ENCODE measurements at places on chromosomes 2 and 18. TPM values are rescaled to one million over a fixed set of nuclear protein-coding genes. Genes with fewer than 3 reads are reported as not detected.

DNA sequence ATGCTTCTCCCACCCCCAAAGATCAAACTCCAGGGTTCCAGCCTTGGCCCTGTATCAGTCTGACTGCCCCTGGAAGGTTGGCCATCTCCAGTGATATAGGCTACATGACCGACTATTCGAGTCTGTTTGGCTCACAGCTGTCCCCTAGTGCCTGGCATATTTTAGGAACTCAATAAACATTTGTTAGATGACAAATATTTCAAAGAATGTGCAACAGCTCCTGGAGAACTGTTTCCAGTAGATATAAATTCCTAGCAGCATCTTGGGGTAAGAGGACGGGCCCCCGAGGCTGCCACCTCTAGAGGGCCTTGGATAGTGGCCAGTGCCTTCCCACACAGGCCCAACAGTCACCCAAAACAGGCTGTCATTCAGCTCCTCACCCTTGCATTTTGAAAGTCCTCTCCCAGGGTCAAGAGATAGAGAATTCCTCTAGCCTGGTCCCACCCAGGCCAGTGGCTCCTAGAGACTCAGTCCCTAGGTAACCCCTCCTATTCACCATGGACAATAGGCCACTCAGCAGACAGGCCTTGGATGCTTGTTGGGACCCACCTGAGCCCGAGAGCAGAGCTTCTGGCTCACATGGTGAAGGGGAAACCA lies 45.1 kb upstream of the ATP6V1B1 start:
- no peak for DNase-seq

DNA sequence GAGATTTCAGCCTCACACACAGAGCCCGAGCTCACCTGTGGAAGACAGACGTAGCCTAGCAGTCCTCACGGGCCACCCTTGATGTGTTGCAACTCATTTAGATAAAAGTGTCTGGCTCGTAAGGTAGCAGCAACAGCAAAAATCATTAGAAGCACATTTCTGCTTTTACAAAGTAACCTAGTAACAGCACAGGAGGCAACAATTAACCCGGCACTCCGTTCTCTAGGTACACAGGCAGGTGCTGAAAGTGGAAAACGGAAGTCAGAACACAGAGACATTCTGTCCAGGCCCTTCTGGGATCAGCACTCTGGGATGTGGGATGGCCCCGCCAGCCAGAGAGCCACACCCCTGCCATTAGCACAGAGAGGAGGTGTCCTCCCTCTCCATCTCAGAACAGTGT lies 99.3 kb downstream of the KLHL29 start:
- DNase-seq: no peak

GRCh38 chr2:133166031-133166430 lies 402.2 kb downstream of the NCKAP5 start:
- DNase-seq: no peak

The PLGLB1 gene
- 0.26 TPM for total RNA-seq

The SLC16A14 gene
- 2.4 TPM for total RNA-seq

The TPGS2 gene
- total RNA-seq: 77.1 TPM

The TCF23 gene
- total RNA-seq: under 0.01 TPM

DNA sequence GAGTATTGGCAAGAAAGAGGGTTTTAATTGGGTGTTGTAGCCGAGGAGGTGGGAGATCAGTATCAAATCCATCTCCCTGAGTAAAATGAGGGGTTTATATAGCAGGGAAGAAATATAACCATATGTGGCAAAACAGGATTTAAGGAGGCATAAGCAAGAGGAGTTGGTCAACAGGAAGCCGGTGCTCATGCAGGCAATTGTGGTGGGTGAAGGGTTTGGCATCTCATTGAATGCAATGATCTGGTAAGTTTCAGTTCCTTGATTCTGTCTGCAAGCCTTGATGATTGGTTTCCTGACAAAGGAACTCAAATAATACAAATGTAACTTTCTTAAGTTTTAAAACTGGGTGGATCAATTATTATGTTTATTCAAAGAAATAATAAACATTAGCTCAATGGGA lies 564.4 kb upstream of the LINC00305 start:
- DNase-seq: no peak

The C2orf42 gene
- 14.5 TPM for total RNA-seq

The FABP1 gene
- total RNA-seq: not detected

DNA sequence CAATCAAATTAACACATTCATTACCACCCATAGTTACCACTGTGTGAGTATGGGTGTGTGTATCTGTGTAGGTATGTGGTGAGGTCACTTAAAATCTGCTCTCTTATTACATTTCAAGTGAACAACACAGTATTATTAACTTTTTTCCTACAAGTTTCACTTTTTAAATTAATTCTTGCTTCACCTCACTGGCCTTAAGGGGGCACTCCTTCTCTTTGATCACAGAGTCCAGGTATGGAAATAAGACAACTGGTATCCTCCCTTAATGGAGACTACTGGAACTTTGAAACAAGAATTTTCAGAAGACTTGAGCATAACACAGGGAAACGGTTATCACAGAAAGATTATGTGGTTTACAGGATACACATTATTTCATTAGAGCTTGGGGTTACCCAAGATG lies 255.8 kb downstream of the ASXL3 start:
- no peak for DNase-seq

The HOXD9 gene
- total RNA-seq: not detected

The TLK1 gene
- 11.8 TPM for total RNA-seq

DNA sequence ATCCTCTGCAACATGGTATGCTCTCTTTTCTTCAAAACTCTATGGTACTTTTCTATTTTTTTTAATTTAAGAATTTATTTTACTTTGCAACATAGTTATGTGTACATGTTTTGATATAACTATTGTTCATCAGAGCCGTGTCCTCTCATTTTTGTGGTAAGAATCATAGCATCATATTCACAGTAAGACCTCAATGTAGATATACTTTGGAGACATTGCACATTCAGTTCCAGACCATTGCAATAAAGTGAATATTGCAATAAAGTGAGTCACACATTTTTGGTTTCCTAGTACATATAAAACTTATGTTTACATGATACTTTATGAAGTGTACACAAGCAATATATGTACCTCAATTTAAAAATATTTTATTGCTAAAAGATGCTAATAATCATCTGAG lies 22.7 kb upstream of the LINC00305 start:
- DNase-seq: no peak

DNA sequence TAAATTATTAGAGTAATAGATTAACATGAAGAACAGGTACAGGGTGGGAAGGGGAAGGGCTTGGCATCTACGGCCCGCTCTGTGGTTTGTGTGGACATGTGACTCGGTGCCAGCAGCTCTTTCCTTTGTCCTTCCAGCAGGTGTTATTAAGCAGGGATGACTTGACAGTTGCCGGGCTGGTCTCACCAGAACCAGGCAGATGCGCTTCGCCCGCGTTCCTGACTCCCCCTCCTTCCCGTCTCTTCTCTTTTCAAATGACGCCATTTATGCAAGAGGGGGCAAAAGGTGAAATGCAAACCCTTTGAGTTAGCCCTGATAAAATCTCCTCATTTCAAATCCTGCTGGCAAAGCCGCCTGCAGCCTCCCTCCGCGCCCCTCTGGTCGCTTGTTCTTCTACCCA lies 38.9 kb upstream of the MGAT4A start:
- no peak for DNase-seq

DNA sequence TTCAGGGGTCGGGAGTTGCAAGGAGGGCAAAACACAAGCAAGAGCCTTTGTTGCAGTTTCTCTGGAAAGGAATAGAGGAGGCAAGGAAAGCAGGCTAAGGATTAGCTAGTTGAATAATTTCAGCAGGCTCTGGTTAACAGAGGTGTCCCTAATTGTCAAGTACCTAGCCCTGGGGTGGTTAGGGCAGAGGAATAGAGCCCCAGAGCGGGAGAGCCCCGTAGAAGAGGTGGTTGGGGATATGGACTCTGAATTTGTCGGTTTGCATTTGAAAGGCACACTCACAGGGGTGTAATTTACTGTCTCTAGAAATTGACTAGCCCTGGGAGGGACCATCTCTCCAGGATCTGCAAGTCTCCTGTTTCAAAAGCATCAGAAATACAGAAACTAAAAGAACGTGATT lies 1030.2 kb downstream of the TMEM182 start:
- no peak for DNase-seq

DNA sequence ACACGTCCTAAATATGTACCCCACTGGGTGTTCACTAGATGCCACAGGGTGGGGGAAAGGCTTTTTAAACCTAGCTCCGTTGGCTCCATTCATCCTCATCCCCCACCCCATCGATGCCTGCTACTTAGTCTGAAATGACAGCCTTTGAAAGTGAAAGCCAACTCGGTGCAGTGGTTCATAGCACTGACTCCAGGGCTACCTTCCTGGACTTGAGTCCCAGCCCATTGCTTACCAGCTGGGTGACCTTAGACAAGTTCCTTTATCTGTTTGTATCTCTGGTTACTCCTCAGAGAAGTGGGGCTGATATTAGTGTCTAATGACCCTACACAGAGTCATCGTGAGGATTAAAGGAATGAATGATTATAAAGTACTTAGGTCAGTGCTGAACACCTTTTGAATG lies 24.4 kb downstream of the EHD3 start:
- no peak for DNase-seq

The CFC1 gene
- total RNA-seq: not detected

DNA sequence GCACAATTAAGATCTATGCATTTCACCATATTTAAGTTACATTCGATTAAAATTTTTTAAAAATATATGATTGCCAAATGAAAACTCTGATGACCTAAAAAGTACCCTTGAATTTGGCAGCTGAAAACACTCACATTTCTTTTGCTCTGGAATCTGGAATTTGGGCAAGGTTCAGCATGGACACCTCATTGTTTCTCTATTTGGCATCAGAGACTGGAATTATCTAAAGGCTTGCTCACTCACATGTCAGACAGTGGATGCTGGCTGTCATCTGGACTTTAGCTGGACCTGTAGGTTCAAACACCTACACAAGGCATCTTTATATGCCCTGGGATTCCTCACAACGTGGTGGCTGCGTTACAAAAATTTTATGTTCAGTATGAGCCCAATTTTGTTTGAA lies 16.1 kb downstream of the MBOAT2 start:
- DNase-seq: no peak

DNA sequence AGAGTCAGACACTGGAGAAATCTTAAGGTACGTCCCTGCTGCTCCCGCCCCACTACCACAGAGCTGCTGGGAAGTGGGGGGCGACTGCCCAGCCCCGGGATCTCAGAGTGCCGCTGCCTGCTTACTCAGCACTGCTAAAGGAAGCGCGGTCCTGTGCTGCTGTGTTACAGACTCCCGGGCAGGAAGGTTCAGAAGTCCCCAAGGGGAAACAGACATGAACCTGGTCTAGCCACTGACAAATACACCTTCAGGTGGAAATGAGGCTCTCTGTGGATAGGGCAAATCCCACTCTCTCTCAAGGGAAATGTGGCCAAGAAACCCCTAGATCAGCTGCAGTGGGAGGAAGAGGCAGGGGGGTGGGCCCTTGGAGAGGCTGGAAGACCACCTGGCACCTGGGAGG lies 13.7 kb downstream of the MTERF4 start:
- DNase-seq: no peak

DNA sequence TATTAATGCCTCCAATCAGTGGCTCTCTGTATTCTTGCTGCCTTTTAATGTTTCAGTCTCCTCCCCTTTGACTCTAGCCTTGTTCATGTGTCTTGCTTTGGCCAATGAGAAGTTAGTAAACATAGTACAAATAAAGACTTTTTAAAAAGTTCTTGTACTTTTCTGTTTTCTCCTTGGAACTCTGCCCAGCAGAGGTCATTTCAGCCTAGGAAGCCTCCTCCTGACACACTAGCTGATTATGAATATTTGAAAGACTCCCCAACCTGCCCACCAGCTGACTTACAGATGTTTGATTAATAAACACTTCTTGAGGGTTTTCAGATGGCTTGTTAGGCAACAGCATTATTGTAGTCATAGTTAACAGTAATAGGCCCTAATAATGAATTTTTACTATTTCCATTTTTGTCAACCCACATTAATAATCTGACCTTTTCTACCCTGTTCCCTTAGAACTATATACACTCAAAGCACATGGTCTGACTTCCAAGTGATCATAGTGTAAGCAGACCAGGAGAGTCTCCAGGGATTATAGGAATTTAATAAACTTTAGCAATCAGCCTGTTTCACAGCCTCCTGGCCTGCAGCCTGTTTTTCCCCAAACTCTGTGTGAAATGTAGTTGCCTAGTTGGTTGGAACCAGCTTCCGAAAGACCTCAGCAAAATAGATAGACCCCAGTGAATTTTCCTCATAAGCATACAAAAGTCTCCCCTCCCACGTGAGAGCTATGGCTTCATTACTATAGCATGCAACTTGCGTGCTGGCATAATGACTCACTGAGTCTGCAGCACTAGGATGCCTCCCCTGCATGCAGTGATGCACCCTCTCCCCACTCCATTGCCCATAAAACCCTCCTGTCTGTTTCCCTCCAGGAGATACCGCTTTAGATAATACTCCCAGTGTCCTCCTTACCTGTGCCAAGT lies 670.7 kb upstream of the ZNF804A start:
- DNase-seq: no peak

GRCh38 chr2:20363578-20363977 lies 12.9 kb upstream of the PUM2 start:
- no peak for DNase-seq

DNA sequence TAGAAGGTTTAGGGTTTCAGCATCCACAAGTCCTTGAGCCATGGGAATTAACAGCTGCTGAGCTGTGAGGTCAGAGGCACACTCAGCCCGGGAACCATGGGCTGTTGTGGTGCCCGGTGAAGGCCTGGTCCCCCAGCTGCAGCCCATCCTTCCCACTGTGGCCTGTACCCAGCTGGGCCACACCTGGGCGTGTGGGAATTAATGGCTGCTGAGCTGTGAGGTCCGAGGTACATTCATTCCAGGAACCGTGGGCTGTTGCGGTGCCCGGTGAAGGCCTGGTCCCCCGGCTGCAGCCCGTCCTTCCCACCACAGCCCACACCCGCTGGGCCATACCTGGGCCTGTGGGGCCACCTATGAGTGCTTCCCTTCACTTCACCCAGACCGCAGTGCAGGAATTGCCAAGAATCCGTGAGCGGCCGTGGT lies 25.2 kb downstream of the TMEM18 start:
- no peak for DNase-seq

- DNase-seq: no peak
These were observed 96.8 kb downstream of the CAPN13 start for GRCh38 chr2:30710461-30710860.

The POMC gene
- 0.64 TPM for total RNA-seq

GRCh38 chr18:9925369-9925768 lies 11.6 kb downstream of the VAPA start:
- no peak for DNase-seq

The RNF138 gene
- total RNA-seq: 18.2 TPM

GRCh38 chr2:85735691-85736090 lies 18.1 kb upstream of the ATOH8 start:
- DNase-seq: no peak

DNA sequence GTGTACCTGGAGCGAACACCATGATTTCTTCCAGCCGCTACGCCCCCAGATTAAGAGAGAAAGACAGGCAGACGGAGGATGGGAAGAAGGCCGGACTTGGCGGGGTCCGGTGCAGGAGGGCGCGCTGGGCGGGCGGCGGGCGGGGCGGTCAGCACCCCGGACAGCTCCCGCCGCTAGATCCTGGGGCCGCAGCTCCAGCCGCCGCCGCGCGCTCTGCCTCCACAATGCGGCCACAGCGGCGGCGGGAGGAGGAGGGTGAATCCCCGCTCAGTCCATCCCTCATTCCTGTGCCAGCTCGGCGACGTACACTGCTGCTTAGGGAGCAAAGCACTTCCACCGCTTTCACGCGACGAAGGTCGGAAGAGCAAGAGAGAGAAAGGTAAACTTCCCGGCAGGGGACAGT lies at the start of gene AKAIN1:
TSS of gene AKAIN1 (minus strand) at position 226 of the 403 bp plus-strand sequence. CDS start at position 22, 204 bp downstream.
- DNase-seq: no peak

GRCh38 chr2:130336877-130337734 lies 5.6 kb upstream of the IMP4 start:
- DNase-seq: peak; percentile 71

- DNase-seq: peak; percentile 79
These were observed 158.9 kb upstream of the FN1 start for GRCh38 chr2:215594766-215595165.

The VPS54 gene
- total RNA-seq: 18.2 TPM

The TRABD2A gene
- 0.64 TPM for total RNA-seq

All from bronchial epithelial cell (primary cell).